Activated naive CD4-positive, alpha-beta T cell treated with anti-CD3 and anti-CD28 coated beads, Interleukin-2, amount 50 U/mL, for 72 hours (primary cell): ENCODE measurements at places on chromosomes 7 and 10.

GRCh38 chr10:44105696-44106095, 279.2 kb downstream of the CXCL12 start:
- no peak for DNase-seq

DNA sequence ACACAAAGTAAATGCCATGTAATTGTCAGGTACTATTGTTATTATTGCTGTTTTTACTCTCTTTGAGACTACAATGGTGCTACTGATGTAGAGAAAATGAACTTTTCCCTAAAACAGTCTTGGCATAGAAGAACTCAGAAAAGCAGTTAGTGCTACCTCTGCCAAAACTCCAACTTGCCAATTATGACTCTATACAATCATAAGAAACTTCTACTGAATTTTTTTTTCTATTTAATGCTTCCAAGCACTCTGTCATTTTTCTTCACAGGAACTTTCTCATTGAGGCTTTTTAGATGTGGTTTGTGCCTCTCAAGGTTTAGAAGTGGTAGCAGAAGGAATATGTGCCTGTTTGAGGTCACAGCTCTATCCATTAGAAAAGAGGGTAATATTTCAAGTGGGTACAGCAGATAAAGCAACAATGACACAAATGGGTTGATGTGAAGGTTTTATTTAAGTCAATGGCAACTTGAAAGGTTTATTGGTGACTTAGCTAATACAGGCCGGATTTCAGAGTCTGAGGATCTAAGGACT, 64.0 kb upstream of the FERD3L start:
- no peak for DNase-seq

DNA sequence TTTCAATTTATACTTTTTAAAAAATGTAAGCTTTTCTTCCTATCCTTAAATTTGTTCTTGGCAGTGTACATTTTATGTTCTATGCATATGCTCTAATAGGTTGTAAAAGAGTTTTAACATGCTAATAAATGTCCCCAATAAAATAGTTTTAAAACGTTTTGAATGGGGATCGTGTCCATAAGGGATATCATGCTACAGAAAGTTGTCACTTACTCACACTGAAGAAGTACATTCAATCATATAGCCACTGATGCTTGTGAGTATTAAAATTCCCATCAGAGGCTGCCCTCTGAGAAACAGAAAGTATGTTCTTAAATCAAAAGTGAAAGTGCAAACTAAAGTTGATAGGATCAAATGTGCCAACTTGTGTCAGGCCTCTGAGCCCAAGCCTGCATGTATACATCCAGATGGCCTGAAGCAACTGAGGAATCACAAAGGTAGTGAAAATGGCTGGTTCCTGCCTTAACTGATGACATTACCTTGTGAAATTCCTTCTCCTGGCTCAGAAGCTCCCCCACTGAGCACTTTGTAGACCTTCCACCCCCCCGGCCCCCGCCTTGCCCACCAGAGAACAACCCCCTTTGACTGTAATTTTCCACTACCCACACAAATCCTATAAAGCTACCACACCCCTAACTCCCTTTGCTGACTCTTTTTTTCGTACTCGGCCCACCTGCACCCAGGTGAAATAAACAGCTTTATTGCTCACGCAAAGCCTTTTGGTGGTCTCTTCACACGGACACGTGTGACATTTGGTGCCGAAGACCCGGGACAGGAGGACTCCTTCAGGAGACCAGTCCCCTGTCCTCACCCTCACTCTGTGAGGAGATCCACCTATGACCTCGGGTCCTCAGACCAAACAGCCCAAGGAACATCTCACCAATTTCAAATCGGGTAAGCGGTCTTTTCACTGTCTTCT, 877 bp upstream of the NOD1 start:
- no peak for DNase-seq

DNA sequence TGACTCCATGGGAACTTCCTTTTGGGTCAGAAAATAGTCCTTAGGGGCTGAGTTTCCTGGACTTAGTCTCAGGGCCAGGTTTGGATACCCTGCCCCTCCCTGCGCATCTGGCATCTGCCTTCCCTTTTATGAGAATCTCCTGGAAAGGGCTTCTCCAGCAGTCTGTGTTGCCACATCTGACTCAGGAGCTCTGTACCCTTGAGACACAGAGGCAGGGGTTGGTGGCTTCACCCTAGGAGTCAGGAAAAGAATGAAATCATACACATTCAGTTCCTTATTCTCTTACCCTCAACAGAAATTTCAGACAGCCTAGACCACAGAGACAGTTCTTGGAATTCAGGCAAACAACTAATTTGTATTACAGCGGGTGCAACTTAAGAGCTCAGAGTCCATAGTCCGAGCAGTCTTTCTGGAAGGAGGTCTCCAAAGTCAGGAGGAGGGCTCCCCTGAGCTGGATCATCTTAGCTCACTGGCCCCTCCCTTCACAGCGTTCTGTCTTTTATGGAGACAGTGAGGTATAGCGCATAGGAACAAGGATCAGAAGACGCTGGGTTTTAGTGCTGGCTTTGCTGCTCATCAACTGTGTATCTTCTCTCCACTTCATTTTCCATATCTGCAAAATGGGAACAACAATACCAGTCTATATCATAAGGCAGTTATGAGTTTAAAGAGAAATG, 3.0 kb upstream of the PLAU start:
- DNase-seq: no peak

DNA sequence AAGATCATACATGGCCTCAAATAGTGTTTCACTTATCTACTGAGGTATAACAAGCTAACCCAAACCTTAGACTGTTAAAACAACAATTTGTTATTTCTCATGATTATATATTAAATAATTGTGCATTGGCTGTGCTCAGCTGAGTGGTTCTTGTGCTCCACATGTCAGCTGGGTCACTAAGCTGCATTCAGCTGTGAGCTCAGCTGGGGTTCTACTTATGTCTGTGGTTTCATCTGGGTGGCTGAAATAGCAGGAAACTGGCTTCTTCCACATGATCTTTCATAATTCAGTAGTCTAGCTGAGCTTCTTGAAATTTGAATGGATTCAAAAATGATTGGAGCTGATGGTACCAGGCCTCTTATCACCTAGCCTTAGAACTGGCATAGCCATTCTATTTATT, 181.8 kb upstream of the CSTF2T start:
- DNase-seq: no peak

DNA sequence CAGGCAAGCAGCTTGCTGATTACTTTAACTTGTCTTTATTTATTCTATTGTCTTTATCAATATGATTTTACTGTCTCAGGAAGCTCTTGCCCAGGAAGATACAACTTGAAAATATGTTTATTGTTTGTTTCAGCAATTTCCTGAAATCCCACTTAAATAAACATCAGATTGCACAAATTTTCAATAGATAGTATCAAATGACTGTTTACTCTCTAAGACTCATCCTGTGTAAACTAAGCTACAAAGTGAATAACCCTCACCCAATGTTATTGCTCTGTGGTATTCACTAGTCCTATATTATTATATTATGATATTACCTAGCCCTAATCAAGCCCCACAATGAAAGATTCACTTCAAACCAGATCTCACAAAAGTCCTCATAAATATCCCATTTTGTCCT, 130.4 kb upstream of the HPS1 start:
- DNase-seq: no peak

GRCh38 chr7:37665352-37666022, 18.1 kb upstream of the GPR141 start:
- no peak for DNase-seq

- no peak for DNase-seq
Observed at GRCh38 chr7:128017862-128018845, 13.1 kb downstream of the LRRC4 start.

- DNase-seq: no peak
Observed at GRCh38 chr10:100746784-100747455, 1.5 kb downstream of the PAX2 start.

DNA sequence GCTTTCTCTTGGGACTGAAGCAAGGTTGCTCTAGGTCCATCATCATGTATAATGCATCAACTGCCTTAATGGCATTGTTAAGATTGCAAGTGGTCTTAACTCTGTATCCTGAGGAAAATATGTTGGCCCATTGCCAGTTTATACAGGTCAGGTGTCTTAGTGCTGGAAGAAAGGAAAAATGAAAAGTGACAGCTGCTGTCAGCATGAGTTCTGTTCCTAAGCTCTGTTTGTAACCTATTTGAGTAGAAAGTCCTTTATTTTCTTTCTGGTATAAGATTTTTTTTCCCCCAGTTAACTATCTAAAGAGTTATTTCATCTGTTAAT, 127.2 kb downstream of the SRI start:
- DNase-seq: no peak

DNA sequence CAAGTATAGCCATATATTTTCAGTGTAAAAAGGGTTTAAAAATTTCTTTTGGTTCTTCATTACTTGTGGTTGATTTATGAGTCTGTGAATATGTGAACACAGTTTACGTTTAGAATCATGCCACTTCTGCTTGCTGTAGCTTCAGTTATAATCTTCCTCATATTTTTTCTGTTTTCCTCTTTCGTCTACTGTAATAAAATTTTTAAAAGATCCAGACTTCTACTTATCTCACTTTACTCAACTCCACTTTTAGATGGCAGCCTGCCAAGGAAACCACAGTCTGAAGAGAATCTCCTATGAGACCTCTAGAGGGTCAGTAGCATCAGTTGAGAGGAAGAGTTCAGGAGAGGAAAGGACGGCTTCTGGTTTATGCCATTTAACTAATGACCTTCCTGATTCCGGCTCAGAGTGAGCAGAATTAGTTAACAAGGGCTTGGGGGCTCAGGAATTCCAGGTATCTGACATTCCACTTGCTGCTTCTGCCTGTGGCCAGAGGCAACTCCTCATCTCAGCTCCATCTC, 21.4 kb downstream of the CREB5 start:
- DNase-seq: no peak

DNA sequence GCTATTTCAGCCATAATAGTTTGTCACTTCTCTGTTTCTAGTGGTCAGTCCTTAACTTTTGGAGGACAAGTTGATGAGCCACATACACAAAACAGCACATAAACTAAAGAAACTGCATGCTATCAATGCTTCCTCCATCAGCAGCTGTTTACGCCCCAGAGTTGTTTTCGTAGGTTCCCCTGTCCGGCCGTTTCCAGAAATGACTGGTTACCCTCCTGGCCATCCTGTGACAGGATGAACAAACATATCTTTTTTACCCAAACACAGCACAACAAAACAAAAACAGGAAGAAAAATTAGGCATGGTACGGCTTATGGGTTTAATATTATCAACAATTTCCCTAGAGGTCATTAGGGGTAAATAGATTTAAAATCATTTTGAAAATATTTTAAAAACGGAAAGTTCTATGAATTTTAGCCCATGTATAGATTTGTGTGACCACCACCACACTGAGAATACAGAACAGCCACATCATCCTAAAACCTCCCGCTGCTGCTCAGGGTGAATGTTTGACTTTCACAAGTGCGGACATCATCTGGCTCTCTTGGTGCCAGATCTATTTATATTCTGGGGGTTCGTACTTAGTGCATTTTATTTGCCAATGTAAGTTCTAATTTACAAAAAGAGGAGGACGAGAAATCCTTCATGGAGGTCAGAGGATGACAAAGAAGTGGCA, 74.8 kb downstream of the HIPK2 start:
- DNase-seq: no peak

DNA sequence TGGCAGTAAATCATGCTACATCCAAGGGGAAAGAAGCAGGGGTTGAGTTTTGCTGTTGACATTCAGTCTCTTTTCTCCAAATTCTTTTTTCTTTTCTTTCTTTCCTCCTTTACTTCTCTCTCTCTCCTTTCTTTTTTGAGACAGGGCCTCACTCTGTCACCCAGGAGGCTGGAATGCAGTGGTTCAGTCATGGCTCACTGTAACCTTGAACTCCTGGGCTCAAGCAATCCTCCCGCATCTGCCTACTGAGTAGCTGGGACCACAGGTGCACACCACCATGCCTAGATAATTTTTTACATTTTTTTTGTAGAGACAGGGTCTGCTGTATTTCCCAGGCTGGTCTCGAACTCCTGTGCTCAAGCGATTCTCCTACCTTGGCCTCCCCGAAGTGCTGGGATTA, 35.2 kb downstream of the SBDS start:
- DNase-seq: no peak

DNA sequence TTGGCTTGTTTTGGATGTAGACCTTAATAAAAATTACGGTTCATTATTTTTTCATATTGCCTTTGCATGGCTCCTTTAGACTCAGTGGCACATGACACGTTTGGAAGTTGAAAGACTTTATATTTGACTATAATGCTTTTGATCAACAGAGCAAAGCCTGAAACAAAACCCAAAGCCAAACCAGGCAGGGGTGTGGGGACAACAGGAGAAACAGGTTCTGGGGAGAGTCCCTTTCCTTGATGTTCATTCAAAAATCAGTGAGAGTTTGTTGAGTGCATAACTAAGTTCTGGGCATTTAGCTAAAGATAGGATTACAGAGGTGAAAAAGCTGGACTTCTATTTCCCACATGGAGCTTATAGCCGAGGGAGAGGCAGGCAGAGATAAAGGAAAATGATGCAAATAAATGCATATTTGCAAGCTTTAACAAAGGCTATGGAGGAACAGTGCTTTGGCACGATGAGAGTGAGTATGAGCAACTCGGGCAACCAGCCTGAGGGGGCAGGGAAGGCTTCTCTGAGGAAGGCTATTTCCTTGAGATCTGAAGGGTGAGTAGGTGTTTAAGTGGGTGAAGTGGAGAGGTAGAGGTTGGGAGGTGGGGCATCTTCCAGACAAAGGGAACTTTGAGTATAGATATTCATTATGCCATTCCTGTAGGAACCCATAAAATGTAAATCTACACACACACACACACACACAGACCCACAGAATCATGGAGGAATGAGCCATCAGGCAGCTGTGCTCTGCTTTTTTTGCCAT, 34.5 kb upstream of the PDZD8 start:
- no peak for DNase-seq

DNA sequence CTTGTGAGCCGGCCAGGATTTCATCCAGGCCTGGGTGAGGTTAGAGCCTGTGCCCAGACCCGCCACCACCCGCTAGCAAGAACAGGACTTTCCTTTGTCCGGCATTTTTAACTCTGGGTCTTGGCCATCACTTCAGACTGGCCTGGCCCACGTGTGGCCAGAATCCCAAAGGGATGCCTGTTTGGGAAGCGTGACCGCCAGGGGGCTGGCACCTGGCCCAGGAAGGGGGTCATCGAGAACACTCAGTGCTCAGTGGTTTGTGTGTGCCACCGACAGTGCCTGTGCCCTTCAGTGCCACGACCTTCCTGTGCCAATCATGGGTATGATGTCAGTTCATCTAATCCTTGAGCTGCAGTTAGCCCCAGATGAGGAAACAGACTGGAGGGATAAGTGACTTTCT, 85.0 kb downstream of the ZMIZ1 start:
- no peak for DNase-seq

DNA sequence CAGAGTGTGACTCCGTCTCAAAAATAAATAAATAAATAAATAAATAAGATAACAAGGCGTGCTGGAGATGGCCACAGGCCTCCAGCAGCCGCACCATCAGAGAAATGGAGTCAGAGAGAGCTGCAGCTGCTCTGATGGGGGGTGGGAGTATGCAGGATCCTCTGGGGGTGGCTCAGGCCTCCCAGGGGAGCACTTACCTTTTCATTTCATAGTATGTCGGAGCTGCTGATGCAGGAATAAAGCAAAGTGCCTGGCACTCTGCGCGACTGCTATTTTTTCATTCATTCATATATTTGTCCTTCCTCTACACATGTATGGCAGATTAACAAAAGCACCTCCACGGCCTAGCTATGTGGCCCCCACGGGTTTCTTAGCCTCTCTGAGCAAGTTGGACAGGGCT, 175.9 kb downstream of the CUX1 start:
- DNase-seq: no peak

GRCh38 chr10:94076325-94076841, 82.7 kb downstream of the PLCE1 start:
- DNase-seq: no peak
